RCC 7860 (cell line): ENCODE measurements at places on chromosomes 7 and 10.

DNA sequence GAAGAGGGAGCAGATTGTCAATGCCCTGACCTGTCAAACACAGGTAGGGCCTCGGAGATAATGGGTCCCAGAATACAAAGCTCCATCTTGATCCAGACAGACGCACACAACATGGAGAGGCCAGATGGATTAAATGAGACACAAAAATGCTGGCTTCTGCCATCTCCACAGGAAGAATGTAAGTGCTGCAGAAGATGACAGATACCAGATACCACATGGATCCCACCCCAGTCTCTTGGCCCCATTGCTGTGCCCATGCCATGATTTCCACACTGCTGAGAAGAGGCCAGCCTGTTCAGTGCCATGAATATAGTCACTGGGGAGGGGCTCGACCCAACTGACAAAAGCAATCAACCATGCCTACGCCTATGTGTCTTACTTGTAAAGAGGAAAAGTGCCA lies 487.9 kb downstream of the PARD3 start:
- DNase-seq = no peak

- no peak for DNase-seq
Measured at GRCh38 chr7:6350433-6351058, 78.1 kb upstream of the CYTH3 start.

DNA sequence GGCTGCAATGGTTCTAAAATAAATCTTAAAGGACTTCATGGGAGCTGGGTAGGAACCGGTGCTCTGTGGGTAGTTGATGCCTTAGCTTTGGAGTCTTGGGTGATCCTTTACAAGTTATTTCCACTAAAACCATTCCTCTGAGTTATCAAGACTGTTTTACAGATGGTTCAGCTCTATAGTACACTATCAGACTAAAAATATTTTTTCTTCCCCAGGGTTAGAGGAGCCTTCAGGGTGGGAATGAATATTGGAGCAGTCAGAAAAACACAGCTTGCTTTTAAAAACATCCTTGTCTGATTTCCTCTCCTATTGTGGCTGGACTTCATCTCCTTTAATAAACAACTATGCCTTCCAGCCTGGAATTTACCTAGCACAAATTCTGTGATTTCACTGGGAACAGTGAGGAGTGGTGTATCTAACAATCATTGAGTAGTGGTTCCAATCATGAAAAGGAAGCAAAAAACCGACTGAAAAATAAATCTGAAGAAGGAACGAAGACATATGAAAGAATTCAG lies 102.6 kb upstream of the AFAP1L2 start:
- DNase-seq = no peak

- no peak for DNase-seq
Measured at GRCh38 chr7:158559356-158559755, 28.3 kb downstream of the PTPRN2 start.

DNA sequence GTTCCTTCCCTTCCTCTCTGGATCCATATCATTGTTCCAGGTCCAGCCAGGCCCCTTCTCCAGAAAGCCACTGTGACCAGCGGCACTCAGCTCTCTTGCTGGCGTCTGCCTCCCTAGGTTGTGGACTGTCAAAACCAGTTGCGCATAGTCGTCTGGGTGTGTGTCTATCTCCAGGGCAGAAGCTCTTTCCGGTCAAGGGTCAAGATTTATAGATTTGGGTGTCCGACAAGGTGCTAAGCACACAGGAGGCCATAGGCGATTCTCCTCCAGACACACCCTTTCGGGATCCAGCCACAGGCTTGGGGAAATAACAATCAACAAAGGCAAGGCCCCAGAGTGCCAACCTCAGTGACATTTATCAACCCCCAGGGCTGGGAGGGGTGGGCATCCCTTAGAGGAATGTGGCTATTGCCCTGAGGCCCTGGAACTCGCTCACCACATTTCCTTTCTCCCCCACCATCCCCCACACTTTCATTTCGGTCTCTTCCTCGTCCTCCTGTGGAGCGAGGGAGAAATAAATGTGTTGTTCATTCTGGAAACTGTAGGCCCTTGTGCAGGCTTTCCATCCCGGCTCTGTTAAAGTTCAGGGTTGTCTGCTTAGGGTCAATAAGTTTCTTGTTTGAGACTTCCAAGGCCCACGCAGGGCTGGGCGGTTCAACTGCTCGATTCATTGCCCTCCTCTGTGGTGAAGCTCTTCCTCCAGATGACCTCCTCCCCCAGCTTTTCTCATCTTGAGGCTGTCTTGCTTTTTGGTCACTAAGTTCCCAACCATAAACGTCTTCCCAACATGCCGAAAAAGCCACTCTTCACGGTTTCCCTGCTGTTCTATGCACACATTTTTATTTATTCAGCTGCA lies 57.9 kb downstream of the AFAP1L2 start:
- DNase-seq = no peak

DNA sequence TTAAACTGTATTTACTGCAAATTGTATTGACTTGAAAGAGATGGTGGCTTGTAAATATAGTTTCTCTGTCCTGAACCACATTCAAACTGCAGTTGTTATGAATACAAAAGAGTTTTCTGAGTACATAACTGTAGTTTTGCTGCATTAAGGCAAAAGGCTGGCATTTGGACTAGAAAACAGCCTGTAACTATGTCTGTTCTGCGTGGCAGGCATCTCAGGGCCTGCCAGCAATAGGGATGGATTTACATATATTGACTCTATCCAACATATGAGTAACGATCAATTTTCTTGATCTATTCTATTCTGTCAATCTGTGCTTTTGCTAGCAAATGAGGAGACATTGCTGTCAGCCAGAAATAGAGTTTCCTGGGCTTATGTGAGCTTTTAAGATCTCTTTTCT lies 174.6 kb downstream of the TMEM26 start:
- DNase-seq = no peak

GRCh38 chr10:12181065-12181775 lies 14.5 kb downstream of the NUDT5 start:
- no peak for DNase-seq

- DNase-seq = no peak
Measured at GRCh38 chr7:153476166-153476565, 576.0 kb upstream of the DPP6 start.

DNA sequence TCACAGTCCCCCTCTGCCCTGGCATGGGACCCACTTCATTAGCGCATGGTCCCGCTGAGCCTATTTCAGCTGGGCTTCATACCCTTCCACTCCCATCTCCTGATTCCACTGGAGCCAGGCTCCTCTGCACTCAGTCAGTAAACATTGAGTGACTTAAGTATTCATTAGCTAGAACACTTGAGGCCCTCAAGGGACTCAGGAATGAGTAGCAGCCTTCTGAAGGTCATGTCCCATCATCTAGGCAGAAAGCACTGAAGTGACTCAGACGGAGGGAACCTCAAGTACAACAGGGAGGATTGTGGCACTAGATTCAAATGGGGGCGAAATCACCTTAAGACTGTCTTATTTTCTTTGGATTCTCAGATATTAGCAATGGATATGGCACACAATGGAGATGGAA lies 186.6 kb upstream of the INHBA start:
- DNase-seq = peak; percentile 32

GRCh38 chr7:158592541-158592940 lies 4.9 kb upstream of the PTPRN2 start:
- DNase-seq = no peak

DNA sequence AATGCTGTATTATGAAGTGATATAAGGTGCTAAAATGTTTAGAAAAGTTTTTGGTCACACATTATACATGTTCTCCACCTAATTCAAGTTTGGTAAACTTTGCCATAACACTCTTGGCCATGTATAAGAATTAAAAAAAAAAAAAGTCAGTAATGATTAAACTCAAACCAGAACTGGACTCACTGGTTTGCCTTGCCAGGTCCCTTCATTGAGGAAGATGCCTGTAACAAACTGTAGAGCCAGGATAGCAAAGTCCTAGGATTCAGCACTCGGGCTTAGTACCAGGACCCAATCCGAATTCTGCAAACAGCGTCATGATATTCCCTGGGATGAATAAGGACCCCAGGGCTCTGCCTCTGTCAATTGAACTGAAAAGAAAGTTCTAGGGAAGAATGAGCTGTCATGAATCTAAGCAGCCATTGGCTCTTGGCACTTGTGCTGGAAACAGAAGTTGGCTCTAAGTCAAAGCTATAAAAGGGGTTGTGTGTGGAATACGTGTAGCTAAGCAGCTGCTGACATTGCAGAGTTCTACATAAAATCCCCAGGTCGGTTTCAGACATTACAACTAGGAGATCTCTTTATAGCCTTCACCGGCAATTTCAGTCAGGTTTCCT lies 216.9 kb downstream of the C7orf25 start:
- no peak for DNase-seq

GRCh38 chr10:47104786-47105385 lies 193.7 kb downstream of the PTPN20 start:
- no peak for DNase-seq

DNA sequence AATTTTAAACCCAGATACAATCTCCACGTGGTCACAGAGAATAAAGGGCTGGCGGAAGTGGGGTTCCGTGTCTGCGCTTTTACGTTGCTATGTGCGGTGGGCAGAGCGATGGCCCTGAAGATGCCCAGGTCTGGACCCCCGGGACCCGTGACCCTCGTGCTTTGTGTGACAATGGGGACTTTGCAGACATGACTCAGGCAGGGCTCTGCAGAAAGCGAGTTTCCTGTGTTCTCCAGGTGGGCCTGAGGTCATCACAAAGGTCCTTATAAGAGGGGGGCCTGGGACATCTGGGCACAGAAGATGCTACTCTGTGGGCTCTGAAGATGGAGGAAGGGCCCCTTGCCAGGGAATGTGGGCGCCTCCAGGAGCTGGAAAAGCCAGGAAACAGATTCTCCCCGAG lies 95.3 kb downstream of the ELFN1 start:
- DNase-seq = no peak

- no peak for DNase-seq
Measured at GRCh38 chr7:140230516-140230860, 53.7 kb upstream of the KDM7A start.

GRCh38 chr7:26345837-26346236 lies 54.2 kb downstream of the SNX10 start:
- no peak for DNase-seq

DNA sequence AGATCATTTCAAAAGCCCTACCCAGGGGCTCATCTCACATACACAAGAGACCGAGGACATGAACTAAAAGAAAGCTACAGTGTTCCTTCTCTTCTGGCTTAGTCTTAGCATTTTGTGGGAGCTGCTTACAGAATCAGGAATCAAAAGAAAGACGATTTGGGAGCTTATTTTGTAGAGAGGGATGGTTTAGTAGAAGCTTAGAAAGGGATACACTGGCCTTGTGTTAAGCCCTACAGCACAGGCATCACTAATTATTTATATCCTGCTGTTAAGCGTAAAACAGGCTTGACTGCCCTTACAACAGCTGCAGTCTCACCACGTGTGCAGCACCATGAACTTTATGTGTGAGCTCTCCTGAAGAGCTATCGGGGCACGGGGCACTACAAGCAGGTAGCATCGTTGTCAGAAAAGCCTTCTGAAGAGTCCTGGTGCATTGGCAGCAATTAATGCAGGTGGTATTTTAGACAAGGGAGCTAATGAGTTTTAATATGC lies 798.3 kb downstream of the NXPH1 start:
- no peak for DNase-seq

- no peak for DNase-seq
Measured at GRCh38 chr10:113897693-113898618, 43.5 kb downstream of the NHLRC2 start.

GRCh38 chr10:71750124-71750841 lies 23.0 kb downstream of the VSIR start:
- DNase-seq = no peak

DNA sequence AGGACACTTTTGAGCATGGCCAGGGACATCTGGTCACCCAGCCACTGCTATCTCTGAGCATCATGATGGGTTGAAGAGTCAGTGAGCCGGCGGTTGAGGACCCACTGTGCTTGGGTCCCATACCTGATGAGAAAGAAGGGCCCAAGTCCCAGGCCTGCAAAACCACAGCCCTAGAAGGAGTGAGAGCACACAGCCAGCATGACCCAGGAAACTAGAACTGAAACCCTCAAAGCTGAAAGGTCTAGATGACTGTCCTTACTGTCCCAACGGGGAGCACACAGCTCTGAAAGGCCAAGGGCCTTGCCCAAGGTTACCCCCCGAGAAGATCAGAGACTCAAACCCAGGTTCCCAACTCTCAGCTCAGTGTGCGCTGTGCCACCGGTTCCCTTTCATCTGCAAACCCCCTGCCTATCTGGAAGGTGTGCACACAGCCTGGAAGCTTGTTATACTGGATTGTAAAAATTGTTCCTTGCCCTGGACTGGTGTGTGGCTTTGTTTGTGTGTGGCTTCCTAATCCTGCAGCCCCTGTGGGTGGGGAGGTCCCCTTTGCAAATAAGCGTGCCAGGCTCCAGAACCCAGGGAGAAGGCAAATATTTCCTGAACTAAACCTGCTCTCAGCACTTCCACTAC lies 22.6 kb upstream of the PSAP start:
- DNase-seq = no peak

DNA sequence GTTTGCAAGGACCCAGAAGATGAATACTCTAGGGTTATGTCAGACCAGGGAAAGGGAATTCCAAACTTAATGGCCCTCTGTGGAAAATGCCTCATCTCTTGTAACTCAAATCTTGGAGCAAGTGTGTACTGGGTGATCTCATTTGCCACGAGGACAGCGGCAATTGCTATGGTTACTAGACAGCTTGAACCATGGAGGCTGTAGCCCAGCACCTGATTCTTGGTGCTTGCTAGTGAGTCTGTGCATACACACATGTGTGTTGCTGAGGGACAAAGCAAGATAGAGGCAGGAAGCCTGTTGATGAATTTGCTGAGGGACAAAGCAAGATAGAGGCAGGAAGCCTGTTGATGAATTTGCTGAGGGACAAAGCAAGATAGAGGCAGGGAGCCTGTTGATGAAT lies 58.6 kb upstream of the FEZF1 start:
- DNase-seq = no peak

DNA sequence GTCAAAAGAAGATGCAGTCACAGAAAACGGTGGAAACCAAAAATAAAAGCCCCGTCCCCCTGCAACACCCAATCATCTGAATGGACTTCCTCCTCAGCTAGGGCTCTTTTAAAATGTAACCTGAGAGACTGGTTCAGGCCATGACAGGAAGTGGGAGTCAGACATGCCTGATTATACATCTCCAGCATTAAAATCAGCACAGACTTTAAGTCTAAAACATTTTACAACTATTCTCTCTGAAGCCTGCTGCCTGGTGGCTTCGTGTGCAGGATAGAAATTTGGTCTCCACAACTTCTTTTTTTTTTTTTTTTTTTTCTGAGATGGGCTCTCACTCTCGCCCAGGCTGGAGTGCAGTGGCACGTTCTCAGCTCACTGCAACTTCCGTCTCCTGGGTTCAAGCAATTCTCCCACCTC lies 30.3 kb downstream of the HACD1 start:
- peak; percentile 8 for DNase-seq

- DNase-seq = no peak
Measured at GRCh38 chr10:88374392-88375175, 208.5 kb downstream of the RNLS start.

GRCh38 chr10:58318346-58318745 lies 16.5 kb upstream of the UBE2D1 start:
- no peak for DNase-seq

DNA sequence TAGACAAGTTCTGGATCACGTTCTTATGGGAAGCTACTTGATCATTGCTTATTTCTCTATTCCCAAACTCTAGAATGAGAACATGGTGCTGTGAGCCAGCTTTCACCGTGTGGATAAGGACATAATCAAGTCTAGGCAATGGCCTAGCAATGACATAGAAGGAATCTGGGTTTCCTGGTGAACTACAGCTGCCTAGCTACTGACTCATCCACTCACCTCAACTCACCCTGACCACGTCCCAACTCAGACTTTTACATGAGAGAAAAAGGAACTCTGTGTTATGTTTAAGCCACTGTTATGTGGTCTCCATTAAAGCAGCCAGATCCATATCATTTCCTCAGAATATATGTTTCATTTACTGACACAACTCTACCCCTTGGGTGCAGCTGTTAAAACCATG lies 18.8 kb upstream of the MET start:
- DNase-seq = peak; percentile 90

- no peak for DNase-seq
Measured at GRCh38 chr10:110859973-110860376, 11.8 kb upstream of the PDCD4 start.
